ENCODE measurements at places on chromosomes 16 and 17.

DNA sequence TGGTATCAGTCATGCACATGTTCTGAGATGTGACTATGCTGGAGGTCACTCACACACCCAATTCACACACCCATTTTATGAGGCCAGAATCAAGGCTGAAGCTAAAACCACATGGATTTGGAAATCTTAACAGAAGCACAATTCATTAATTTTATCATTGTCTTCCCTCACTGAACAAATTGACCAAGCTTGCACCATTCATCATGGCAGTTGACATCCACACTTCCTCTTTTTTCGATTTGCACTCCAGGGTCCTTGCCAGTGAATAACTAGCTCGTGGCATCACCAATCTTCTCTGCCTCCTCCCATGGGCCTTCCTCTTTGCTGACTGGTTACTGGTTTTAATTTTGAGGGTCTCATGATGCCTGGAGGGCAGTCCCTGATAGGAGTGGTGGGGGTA is 123.0 kb upstream of the ASIC2 start:
- no peak for DNase-seq

- DNase-seq = no peak
Measured at GRCh38 chr16:1828645-1829410, 1.8 kb downstream of the FAHD1 start.

DNA sequence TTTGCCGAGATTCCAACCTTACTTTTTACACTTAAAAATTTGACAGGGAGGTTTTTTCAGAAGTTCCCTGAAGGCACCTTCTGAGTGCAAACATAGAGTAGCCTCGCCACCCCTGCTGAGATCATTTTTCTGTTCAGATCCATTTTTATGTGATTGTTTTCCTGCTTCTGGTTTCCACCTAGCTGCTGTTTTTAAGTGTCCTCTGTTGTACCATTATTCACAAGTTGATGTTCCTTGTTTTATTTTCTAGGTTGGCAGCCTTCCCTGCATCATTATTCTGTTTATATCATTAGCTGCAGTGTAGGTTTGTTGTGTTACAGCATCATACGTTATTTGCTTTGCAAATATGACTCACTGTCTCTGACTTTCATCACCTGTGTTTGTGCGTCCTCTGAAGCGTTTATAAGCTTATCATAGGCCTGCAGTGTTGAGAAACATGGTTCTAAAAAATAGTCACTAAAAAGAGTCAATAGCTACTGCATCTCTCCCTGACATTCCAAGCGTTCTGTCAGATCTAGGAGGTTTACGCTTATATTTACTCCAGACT is 116.9 kb upstream of the CLEC3A start:
- no peak for DNase-seq

GRCh38 chr17:77882481-77883212 is 75.9 kb upstream of the TNRC6C start:
- DNase-seq = no peak

- DNase-seq = no peak
Measured at GRCh38 chr16:10579965-10580882, at the start of gene EMP2. Gene EMP2, minus strand, starts transcription at chr16:10580598. Its CDS starts 32,981 bp downstream, at chr16:10547617.

GRCh38 chr16:30748634-30749445 is 615 bp downstream of the PHKG2 start:
- no peak for DNase-seq

- DNase-seq = no peak
Measured at GRCh38 chr17:12407495-12408252, 258.0 kb upstream of the MYOCD start.

- no peak for DNase-seq
Measured at GRCh38 chr16:16059895-16060590, 110.6 kb downstream of the ABCC1 start.

DNA sequence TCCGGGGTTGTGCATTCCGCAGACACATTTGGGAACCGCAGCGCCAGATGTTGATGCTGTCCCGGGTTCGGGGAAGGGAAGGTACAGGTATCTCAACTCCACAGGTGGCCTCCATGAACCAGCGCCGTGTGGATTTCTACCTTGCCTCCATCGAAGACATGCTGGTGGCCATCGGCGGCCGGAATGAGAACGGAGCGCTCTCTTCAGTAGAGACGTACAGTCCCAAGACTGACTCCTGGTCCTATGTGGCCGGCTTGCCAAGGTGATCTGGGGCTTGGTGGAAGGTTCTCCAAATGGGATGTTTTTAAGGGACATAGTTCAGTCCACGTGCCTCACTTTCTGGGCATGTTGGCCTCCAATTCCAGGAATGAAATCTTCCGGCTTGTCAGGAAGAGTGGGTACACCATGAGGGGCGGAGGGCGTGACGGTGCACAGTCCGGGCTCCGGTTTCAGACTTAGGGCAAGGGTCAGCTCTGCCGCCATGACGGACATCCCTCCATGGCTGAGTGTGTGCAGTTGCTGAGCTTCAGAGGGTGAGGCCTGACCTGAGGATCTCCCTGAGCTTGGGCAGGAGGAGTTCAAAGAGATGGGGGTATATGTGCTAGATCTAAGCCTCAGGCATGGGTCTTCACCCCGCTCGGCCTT is 11.5 kb downstream of the KLHL36 start:
- no peak for DNase-seq

DNA sequence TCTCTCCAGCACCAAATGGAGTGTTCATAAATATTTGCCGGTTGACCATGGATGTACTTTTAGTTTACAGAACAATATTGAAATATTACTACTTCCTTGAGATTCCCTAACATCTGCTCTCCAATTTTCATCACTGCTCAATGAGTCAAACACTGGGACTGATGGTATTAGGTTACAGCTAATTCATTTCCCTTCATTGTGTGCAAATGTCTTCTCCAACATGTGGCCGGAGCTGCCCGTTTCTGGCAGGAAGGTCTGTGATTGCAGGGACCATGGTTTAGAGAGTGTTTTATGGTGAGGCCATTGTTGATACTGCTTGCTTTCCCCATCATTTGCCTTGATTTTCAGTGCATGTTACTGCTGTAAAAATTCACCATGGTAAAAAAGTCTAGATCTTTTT is 209.3 kb downstream of the HS3ST3B1 start:
- DNase-seq = peak; percentile 11

DNA sequence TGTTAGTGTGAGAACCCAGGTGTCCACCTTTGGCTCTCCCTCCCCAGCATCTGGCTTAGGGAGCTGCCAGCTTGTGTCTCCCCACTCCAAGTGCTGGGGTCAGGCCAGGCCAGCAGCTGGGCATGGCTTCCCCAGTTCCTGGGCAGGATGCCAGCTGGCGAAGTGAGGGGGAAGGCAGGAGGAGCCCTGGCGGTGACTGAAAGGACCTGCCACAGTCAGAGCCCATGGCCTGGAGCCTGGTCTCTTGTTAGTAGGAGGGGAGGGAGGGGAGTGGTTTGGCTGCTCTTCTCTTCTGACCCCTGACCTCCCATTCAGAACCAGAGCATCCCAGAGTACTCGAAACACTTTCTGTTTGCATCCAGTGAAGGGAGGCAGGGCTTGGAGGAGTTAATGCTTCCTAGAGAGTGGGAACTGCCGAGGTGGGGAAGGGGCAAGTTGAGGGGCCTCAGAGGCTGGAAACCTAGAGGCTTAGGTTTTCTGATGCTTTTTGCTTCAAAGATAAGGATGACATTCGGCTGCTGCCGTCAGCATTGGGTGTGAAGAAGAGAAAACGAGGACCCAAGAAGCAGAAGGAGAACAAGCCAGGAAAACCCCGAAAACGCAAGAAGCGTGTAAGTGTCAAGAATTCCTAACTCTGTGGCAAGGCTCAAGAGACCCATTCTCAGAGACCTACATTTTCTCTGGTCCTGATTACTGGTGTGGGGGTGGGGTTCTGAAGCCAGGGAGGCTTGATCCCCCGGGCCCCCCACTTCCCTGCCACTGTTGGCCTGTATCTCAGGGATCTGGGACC is 772 bp downstream of the CHD3 start:
- DNase-seq = peak; percentile 43

DNA sequence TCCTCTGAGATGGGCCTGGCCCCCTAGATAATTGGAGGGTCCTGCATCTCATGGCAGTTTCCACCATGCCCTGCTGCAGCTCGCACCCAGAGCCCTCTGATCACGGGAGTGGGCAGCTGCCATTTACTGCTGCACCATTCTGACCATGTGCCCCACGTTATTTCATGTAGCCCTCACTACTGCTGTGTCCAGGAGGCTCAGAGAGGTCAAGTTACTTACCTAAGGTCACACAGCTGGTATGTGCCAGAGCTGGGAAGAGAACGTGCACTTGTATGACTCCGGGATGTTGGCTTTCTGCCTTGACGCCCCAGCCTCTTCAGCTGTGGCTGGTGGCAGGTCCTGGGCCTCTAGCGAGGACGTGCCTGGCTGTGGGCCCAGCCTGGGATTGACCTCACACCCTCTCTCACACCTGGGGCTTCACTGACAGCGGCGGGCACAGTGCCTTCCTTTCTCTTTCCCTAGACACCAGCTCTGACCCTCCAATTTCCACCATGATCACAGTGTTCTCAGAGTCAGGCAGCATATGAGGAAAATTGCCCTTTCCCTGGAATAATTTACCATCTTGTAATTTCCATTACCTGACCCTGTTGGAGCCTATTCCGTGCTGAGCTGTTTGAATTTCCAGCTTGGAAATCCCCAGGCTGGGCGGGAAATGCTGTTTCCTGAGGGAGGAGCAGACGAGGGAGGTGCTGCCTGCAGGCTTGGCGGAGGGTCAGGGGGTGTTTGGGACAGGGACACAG is 18.5 kb upstream of the DOC2B start:
- DNase-seq = no peak

- DNase-seq = no peak
Measured at GRCh38 chr16:22933173-22933572, 119.2 kb downstream of the HS3ST2 start.

DNA sequence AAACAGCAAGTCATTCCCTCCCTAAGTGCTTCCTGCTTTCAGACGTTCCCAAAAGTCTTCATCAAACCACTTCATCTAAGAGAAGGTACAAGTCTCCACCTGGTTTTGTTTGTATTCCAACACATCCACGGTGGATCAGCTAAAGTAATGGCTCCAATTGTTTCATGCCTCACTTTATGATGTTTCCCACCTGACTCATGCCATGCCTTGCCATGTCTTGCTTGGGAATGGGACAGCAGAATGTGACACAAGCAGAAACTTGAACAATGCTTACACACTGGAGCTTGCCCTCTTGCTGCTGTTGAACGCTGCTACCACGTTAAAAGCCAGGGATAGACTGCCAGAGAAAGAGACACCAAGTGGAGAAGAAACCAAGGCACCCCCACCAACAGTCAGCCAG is 43.8 kb downstream of the MYH10 start:
- DNase-seq = no peak

- DNase-seq = no peak
Measured at GRCh38 chr16:49441366-49441780, 67.8 kb downstream of the C16orf78 start.

DNA sequence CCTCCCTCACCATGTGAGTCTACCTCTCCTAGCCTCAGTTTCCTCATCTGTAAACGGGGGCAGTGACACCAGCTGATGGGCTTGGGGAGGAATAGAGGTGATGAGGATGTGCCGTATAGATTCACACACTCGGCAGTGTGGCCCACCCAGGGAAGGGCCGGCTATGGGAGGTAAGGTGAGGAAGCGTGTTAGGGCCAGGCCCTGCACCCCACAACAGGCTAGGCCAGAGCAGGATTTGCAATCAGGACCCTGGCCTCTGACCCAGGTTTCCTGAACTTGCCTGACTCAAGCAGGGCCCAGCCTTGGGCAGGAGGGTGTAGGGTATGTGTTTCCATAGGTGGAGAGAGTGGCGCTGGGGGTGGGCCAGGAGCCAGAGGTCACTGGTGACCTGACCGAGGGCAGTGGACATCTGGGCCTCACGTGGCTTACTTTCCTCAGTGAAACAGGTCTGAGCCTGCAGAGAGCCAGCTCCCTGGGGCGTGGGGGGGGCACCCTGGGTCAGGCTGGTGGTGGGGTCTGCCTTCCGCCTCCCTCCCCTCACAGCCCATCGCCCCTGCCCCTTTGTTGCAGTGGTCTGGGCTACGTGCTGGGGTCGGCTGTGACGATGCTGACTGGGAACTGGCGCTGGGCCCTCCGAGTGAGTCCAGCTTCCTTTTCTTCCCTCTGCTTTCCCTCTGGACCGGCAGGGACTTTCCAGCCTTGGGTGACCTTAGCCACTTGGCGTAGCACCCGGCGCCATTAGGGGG is 12.8 kb downstream of the SPNS3 start:
- DNase-seq = no peak

DNA sequence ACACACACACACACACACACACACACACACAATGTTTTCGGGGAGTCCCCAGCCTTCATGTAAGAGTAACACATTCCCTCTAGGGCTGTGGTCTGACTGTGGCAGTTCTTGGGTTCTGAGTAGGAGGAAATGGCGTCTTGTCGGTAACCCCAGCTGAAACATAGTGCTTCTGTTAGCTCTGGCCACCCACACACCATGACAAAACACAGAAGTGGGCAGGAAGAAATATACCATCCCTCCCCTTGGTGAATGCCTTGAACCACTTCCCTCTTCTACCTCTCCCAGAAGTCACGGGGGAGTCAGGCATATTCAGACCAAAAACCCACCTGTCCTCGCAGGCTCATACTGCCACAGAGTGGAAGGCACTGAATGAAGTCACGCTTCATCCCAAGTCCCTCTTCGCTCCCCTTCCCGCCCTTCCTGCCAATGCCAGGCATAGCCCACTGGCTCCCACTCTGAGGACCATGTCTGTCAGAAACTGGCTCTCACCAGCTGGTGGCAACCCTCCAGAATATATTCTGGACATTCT is 11.5 kb downstream of the SLC35B1 start:
- DNase-seq = no peak

DNA sequence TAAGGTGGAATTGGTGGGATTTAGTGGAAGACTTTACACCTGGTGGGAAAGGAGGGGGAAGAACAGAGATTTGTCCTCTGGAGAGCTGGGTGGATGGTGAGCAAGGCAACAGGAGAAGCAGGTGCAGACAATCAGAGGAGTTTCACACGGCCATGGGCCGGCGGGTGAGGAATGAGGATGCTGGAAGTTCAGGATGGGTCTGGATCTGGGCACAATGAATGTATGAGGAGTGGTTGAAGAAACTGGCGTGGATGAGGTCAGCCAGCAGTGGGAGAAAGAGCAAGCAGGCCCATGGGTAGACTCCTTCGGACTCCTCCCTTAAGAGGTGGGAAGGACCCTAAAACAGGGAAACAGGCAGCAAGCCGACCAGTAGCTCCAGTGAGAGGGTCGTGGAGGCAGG is 10.1 kb upstream of the MNT start:
- no peak for DNase-seq

DNA sequence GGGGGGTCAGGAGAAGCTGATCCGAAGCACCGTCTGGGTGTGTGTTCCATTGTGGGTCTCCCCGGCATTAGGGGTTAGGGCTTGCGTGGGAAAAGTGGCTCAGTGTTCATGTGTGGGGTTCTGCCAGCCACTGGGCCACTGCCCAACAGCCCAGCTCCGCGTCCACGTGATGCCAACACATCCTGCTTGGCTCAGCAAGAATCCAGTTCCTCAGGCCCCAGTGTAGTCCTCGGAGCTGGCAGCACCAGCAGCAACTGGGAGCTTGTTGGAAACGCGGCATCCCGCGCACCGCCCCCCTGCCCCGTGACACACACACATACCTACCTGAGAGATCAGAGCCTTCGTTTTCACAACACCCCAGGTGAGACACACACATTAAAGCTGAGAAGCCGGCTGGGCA is 18.9 kb downstream of the LGALS9 start:
- DNase-seq = no peak

- DNase-seq = no peak
Measured at GRCh38 chr17:42277342-42277712, 1.1 kb upstream of the STAT5B start.

GRCh38 chr17:70074956-70075355 is at the start of gene KCNJ16:
Gene KCNJ16, plus strand, starts transcription at chr17:70075225. Its CDS starts 56,863 bp downstream, at chr17:70132088.
- DNase-seq = no peak

GRCh38 chr17:35116845-35117244 is 2.8 kb downstream of the RAD51D start:
- no peak for DNase-seq

GRCh38 chr16:69017036-69017783 is 88.2 kb upstream of the HAS3 start:
- peak; percentile 8 for DNase-seq
